Activated CD8-positive, alpha-beta T cell treated with anti-CD3 and anti-CD28 coated beads for 36 hours (primary cell): ENCODE measurements at places on chromosomes 11 and 22. TPM values are rescaled to one million over a fixed set of nuclear protein-coding genes. Genes with fewer than 3 reads are reported as not detected.

LRRC4C gene
- not detected for total RNA-seq

DNA sequence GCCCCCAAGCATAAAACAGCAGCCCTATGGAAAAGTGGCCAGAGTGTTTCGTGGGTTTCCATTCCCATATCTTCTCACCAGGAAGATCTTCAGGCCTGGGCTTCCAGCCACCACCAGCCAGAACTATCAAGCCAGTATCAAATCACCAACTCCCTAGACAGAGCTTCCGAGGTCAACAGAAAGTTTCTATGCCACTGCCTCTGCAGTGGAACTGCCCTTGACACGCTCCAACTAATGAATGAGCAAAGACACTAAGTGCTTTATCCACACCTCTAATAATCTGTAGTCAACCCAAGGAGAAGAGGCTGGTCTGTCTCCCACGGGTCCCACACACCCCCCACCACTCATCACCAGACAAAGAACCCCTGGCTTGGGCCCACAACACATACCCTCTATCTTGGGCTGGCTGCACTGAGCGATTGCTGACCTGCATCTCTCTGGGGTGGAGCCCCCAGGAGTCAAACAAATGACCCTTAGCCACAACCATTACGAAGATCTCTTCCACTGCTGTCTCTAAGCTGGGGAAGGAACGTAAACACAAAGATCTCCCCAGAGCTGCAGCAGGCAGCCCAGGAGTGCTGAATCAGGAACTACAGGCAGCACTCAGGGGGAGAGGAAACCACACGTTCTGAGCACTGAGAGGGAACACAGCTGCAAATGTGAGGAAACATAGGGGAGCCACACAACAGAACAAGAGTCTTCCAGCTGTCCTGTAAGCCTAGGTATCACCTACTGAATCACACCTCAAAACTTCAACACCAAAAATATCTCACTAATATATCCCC lies 9.7 kb downstream of the OR5AN1 start:
- no peaks in the 10 kb centered on the region for H3K4me1 ChIP-seq
- H3K4me3 ChIP-seq, result no peak overlapping the region
- no peaks in the 10 kb centered on the region for H3K36me3 ChIP-seq
- DNase-seq, result no peak

DNA sequence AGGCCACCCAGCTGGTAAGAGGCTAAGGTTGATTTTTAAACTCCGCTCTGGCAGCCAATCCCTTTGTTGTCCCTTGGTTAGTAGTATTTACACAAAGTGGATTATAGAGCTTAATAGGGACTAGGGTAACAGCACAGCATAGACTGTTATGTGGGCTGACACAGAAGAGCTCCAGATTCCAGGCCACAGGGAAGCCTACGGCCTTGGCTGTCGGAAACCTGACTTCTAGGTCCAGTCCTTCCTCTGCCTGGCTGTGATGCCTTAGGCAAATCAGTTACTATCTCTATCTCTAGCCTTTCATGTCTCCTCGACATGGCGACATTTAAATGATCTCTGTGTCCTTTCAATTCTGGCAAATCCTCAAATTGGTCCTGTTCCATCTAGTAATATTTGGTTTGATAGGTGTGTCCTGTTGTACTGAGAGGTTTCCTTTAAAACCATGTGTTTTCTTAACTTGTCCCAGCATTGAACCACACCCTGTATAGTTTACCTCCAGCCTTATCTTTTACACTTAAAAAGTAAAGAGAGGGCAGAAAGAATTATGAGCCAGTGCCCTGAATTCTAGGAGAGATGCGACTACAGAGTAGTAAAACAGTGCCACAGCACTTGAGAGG lies 4.2 kb downstream of the MMP1 start:
- H3K27me3 ChIP-seq, result no peaks in the 10 kb centered on the region
- H3K36me3 ChIP-seq, result no peaks in the 10 kb centered on the region
- no peak for DNase-seq
- H3K4me1 ChIP-seq, result no peaks in the 10 kb centered on the region

DNA sequence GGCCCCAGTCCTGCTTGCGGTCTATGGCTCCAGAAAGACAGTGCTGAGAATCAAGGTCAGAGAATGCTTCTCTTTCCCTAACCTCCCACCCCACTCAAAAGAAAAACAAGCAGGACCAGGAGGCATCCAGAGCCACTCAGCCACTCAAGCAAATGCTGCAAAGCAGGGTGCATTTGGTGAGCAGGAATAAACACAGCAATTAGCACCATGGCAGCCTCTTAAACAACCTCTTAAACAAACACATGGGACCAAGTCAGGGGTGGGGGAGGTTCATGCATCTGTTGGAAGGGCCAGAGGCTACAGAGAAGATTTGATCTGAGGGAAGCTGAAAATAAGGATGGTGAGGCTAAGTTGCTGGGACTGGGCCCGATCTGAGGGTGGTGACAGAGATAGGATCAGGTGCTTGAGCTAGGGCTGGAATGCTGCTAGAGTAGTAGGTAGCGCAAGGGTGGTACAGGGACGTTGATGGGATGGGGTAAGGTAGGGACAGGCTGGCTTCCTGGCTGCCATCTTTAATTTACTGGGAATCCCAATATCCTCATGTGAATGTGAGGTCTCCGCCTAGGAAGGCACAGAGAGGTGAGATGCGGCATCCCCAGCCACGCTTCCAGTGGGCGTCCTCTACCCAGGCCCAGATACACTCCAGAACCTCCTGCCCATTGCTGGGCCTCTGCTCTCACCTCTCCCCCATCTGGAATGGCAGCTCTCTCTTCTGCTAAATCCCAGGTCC lies 26.6 kb upstream of the LMO1 start:
- no peak overlapping the region for H3K27ac ChIP-seq
- DNase-seq, result no peak
- no peaks in the 10 kb centered on the region for H3K36me3 ChIP-seq
- H3K4me1 ChIP-seq, result no peaks in the 10 kb centered on the region
- no peaks in the 10 kb centered on the region for H3K27me3 ChIP-seq
- H3K4me3 ChIP-seq, result no peak overlapping the region
